GDM1 (cell line): ENCODE measurements at places on chromosomes 7 and 10.

- DNase-seq: no peak
These were observed 192.3 kb downstream of the REEP3 start for GRCh38 chr10:63713191-63714144.

- no peak for DNase-seq
These were observed 3.0 kb downstream of the VOPP1 start for GRCh38 chr7:55569269-55569663.

- no peak for DNase-seq
These were observed 69.0 kb downstream of the FAM107B start for GRCh38 chr10:14705548-14706230.

DNA sequence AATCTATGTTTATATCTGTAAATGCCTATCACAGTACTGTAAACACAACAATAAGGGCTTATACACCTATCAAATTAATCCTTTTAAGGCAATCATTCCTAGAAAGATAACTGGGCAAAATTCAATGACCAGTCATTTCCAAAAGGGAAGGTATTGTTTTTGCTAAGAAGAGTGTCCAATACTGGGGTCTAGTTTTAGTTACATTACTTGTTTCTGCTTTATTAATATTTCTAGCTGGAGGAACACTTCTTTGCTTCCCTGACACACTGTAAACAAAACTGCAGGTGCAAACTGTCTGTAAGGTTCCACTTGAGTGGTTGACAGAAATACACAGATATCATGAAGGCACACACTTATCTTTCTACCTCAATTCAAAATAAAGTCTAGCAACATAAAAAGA is 84.2 kb upstream of the FAM133B start:
- no peak for DNase-seq

DNA sequence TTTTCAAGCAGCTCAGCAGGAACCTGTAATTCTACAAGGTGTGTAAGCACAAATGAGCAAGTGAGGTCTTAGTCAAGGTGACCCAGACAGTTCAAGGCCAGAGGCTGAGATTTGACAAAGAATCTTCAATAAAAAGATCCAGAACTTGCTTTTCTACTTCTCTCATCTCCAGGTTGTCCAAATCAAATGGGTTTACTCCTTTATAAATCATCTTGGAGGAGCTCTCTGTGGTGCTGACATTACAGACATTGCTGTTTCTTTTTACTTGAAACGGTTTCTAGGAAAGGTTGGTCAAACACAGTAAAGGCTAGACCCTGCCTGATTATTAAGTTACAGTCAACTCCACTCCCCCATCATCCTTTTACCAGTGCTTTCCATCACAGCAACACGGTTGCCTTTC is 504.6 kb downstream of the SORCS3 start:
- no peak for DNase-seq

DNA sequence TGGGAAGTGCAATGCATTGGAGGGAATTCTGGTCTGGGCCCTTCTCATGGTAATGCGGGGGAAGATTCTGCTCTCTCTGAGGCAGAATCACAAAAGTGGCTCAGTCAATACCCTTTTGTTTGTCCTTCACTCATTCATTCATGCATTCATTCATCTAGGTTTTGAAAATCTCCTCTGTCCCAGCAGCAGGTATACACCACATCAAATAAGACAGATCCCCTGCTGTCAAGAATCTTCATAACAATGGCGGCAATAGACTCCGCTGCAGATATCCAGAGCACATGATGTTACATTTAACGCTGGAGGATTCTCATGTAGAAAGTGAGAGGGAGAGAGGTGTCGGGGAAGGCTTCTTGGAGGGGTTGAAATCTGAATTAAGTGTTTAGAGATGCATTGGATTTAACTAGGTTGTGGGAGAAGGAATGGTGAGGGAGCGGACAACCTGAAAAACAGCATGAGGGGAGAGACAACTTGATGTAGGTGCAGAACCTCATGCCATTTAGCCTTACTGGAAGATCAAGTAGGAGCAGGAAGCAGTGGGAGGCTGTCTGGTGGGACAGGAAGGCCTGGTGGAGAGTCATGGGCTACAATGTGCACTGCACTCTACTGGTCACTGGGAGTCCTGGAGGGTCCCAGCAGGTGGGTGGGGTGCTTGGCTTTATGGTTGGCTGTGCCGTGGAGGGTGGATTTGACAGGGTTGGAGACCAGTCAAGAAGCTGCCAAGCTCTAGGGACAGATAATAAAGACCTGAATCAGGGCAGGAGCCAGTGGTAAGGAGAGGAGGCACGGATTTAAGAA is 5.2 kb upstream of the FAM180A start:
- no peak for DNase-seq
